ENCODE measurements at places on chromosomes 4 and X. TPM values are rescaled to one million over a fixed set of nuclear protein-coding genes. Genes with fewer than 3 reads are reported as not detected.

DNA sequence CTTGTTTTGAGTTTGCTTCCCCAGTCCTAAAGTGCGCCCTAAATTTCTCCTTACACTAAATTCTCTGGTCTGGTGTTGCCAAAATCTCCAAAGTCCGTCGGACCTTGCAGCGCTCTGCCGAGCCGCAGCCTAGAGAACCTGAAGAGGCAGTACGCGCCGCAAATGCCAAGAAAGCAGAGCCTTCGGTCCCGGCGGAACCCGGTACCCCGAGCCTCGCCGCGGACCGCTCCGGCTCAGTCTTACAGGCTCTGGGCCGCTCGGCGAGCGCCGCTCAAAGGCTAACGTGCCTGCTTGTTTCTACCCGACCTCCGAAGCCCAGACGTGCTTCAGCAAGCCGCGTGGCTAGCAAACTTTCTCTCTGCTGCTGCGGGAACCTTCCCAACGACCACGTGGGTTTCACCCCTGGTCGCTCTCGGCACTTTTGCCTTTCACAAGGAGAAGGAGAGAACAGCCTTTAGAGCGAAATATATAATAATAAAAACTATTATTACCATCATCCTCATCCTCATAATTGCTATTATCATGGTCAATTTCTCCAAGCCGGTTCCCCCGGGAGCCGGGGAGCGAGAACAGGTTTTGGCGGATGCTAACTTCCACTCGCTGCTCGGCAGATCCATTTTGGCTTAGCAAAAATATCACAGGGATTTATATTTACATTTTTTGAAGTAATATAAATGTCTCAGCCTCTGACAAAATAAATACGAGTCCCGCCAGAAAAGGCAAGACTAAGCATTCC is 2.2 kb upstream of the HTR2C start:
- no peak for DNase-seq

The KDR gene
- not detected for total RNA-seq

DNA sequence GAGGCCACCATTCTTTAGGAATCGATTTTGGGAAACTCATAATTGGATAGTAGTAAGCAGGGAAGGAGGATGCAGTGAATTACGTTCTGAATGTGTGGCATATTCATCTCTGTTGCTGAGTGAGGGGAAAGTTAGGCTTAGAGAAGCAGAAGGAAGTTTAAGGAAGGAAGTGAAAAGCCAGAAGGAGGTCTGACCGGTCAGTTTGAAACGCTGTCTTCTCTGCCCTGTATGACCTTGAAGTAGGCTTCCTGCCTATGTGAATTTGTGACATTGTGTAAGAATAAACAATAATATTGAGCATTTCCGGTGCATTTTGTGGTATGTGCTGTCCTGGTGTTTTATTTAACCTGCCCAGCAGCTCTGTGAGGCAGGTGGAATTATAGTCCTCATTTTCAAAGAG is 67.3 kb downstream of the PDLIM5 start:
- DNase-seq: no peak

DNA sequence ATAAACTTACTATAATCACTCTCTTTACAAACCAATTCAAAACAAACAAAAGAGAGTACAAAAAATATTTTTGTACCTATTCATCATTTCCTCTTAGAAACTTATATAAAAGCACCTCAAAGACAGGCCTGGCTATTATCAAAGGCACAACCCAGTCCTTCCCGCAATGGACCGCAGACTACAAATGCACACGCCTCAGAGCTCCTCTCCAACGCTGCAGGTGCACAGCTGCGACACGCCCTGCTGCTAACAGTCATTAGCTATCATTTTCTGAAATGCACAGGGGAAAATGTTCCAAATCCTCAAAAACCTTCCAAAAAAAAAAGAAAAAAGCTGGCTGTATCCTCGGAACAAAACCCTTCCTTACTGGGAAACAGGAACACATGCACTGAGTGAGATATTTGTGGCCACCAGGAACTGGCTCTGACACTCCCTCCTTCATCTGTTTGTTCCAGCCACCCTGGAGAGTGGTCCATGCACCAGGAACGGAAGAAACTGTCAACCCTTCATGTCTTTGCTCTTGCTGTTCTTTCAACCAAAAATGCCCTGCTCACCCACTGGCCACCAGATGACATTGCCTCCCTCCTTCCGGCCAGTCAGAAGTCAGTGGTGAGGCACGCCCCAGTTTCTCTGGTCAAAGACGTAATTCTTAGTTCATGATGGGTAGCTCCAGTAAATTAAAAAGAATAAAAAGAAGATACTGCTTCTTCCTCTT is 16.7 kb downstream of the IRF2 start:
- DNase-seq: peak; percentile 78

GRCh38 chrX:93419642-93420041 is 253.7 kb downstream of the NAP1L3 start:
- no peak for DNase-seq

DNA sequence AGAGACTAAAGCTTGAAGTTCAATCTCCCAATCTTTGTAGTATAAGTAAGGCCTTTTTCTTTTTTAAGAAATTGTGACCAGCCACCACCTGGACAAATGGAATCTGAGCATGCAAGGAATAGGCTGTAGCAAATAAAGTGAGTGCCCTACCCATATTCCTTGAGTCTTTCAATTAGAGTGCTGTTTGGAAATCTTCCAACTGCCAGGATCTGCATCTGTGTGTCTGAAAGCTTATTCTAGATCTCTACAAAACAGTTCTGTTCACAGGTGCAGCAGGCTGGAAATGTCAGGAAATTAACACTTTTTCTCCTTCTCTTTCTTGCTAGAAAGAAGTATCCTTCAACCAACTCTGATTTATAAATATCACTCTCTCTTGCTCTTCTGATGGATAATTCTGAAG is 76.7 kb upstream of the NDST3 start:
- DNase-seq: no peak

The DCAF12L2 gene
- not detected for total RNA-seq

DNA sequence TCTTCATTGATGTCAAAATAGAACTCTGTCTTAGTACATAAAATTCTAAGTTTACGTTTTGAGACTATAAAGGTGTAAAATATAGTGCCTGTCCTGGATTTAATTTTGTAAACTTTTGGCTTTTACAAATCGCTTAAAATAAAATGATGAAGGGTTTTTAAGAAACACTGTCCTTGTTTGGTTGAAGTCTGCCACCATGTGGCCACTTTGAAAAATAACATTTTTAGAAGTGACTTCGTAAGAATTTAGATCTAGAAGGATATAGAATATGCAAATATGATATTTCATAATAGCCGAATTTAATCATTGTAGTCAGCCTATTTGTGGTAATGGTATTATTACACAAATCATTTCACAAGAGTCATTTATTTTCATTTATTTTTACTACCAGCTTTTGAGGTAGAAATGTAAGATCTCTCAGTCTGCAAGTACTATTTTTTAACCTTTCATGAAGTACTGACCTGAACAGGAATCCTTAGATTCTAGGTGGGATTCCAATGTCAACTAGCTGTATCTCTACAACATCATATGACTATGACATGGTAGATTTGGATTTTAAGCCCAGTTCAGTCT is 31.0 kb upstream of the FAT4 start:
- DNase-seq: peak; percentile 25

DNA sequence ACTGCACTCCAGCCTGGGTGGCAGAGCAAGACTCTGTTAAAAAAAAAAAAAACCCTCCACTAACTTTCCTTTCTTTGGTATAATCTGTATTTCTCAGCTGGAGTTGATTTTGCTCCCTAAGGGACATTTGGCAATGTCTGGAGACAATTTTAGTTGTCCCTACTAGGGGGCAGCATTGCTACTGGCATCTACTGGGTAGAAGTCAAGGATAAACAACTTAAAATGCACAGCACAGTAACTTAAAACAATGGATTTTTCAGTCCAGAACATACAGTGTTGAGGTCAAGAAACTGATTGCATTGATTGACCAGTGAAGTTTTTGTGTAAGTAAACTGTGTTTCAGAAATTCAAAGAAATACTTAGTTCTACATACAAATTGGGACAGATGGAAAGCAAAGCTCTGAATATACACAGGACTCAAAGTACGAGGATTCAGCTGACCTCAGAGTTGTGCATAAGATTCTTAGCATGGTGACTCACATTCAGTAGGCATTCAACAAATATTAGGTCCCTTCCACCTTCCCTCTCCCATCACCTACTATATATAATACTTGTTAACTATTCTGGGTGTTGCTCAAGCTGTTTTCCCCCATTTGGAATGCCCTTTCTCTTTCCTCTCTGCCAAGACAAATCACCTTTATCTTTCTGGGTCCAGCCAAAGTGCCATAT is 8.8 kb downstream of the DDX53 start:
- peak; percentile 0 for DNase-seq

GRCh38 chrX:154022108-154022507 is 2.4 kb upstream of the IRAK1 start:
- DNase-seq: no peak

DNA sequence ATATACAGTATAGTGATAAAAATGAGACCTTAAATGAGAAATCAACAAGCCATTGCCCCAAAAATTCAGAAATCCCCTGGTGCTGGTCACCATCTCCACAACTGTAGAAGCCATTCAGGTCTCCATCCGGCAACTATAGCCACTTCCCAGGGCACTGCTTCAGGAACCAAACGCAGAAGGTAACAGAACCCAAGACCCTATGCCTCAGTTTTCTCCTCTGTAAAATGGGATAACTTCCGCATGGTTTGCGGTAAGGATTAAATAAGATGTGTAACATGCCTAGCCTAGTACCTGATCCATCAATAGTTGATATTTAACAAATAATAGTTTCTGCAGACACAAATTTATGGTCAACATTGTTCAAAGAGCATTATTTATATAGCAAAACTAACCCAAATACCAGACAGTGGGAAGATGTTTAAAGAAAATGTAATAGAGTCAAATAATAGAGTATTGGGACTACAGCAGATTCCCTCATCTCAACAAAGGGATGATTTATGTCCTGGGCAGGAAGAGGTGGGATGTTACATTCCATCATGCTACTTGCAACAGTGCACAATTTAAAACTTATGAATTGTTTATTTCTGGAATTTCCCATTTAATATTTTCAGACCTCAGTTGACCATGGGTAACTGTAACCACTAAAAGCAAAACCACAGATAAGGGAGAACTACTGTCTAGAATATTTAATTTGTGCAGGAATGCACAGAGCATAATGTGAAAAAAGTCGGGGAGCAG is 30.0 kb downstream of the IRF2 start:
- DNase-seq: no peak

The USP17L20 gene
- total RNA-seq: not detected

The LARP1B gene
- total RNA-seq: 21.0 TPM

DNA sequence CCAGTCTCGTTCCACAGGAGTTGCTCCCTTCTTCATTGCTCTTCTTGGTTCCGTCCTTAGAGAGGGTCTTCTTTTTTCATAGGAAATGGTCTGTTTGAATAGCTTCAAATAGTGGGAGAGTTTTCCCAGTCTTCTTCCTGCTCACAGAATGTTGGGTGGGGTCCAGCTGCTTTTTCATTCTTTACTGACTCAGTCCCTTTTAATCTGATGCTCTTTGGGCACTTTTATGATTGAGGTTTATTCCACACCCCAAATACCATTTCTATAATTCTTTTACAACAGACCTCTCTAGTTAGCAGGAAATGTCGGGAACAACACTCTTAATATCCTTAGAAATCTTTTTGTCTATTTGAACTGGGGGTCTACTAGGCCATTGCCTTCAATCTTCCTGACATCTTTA is 239.5 kb downstream of the PRDM5 start:
- no peak for DNase-seq

The POF1B gene
- 6.2 TPM for total RNA-seq

The SHROOM3 gene
- not detected for total RNA-seq

The SLC26A1 gene
- total RNA-seq: 0.30 TPM

GRCh38 chr4:94253036-94253435 is 45.4 kb downstream of the SMARCAD1 start:
- DNase-seq: no peak

The TRIML2 gene
- total RNA-seq: not detected

The GPR143 gene
- total RNA-seq: not detected

- no peak for DNase-seq
Measured at GRCh38 chr4:151715881-151716280, 44.9 kb downstream of the GATB start.

DNA sequence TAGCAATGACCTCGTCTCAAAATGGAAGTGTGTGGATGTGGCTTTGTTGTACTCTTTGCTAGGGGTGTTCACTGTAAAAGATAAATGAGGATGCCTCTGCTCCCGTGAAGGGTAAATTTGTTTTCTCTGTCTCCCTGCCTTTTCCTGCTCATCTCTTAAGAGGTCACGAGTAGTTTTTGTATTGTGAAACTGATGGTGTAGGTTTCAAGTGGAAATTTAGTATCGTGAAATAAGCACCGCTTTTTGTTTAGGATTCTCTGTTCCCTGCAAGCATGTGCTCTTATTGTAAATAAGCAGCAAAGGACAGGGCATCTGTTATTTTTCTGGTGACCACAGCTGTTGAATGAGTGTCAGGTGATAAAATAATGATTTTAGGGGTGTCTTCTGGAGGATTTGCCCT is 104.6 kb downstream of the PHEX start:
- DNase-seq: no peak

DNA sequence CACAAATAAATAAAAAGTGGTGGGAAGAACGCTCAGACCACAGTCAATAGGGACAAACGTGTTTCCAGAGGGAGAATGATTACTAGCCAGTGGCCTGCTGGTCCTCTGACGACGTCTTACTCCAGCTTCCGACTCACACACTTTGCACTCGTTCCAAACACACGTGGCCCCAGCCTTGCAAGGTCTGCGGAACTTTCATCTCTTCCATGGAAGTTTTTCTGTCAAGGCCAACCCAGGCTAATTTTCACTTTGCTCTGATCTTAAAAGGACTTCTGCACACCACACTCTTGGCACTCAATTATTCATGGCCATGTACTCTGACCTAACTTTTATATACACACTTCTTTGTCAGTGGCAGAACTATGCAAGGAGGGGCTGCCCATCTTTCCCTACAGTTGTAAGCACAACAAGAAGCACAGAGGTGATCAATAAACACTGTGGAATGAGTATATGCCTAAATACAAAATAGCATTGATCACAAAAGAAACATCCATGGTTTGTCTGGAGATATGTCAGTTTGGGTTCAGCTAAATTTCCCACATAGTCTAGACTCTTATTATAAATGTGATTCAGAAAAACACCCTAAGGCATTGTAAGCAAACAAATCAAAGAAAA is 69.4 kb downstream of the STX18 start:
- no peak for DNase-seq

GRCh38 chrX:66074920-66075879 is 35.3 kb upstream of the VSIG4 start:
- no peak for DNase-seq

GRCh38 chrX:3026074-3026815 is 15.0 kb upstream of the ARSF start:
- DNase-seq: no peak

DNA sequence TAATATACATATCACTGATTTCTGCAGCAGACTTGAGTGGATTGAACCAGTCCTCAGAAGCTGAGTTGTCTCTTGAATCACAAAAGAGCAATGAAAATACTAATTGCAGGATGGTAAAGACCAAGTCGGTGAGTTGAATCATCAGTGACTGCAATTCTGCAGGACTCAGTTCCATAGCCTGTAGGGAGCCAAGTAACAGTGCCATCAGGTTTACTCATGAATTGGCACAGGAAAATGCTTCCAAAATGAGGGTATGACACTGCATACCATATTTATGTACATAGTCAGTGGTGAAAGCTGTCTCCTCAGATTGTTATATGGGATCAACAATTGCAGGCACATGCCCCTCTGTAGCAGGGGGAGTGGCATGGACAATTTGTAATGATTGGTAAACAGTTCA is 192.8 kb downstream of the CCNG2 start:
- no peak for DNase-seq

The QRFPR gene
- total RNA-seq: not detected

- DNase-seq: peak; percentile 85
Measured at GRCh38 chrX:46758956-46759644, at the start of gene SLC9A7. Gene SLC9A7 (minus strand): TSS chrX:46759118. CDS start chrX:46759029, 89 bp downstream.
